ENCODE measurements at places on chromosomes 3 and 15.

GRCh38 chr15:66907826-66908743 lies 157.3 kb upstream of the SMAD3 start:
- peak; percentile 83 for DNase-seq

DNA sequence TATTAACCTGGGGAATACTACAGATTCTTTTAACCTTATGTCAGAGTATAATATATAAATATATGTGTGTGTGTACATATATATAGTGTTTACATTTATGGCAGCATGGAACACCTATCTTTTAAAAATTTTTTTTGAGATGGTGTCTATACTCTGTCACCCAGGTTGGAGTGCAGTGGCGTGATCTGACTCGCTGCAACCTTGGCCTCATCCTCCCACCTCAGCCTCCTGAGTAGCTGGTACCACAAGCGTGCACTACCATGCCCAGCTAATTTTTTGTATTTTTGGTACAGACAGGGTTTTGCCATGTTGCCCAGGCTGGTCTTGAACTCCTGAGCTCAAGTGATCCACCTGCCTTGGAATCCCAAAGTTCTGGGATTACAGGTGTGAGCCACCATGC lies 18.5 kb upstream of the ERICH6 start:
- DNase-seq, result no peak

GRCh38 chr3:53939813-53940212 lies 48.2 kb upstream of the SELENOK start:
- DNase-seq, result no peak

DNA sequence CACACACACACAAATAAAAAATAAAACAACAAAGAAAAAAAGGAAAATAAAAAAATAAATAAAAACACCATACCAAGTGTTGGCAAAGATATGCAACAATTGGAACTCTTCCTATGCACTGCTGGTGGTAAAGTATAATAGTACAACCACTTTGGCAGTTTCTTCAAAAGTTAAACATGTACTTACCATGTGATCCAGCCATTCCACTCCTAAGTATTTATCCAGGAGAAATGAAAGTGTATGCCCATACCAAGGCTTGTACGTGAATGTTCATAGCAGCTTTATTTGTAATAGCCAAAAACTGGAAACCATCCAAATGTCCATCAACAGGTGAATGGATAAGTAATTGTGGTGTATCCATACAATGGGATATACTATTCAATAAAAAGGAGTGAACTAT lies 17.0 kb downstream of the WDR93 start:
- no peak for DNase-seq

DNA sequence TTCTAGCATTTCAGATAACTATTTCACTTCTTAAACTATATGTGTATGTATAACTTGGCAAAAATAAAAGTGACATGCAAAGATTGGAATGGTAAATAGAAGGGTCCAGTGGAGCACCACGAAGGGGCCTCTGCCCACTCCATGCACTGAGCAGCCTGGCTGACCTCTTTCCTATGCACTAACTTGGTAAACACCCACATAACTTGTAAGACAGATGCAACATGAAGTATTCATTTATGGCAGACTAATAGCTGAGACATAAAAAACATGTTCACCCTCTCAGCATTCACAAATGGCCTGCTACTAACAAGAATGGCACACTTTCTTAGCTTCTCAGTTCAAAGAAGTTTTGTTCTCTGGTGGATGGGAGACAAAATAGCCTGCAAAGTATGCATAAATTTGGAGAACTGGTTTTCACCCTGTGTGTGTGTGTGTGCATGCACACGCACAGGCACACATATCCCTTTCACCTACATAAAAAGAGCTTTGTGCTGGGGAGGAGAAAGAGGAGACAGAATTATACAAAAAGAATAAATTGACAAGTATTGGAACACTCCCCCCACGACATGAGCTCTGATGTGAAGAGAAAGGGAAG lies 26.5 kb upstream of the RYK start:
- DNase-seq, result no peak

DNA sequence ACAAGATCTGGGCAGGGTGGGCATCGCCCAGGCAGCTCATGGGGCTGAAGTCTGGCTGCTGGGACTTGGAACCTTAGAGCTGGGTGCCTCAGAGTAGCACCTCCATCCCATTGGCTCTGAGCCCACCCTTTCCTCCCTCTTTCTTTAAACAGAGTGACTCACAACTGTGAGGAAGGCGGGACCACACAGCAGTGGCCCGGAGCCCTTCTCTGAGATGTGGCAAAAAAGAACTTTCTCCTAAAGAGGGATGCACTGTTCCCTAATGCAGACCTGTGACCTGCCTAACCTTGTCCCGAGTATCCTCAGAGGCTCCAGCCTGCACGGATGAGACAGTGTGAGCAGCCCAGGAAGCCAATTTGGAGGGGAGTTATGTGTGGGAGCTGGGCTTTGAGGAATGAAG lies 23.6 kb downstream of the PRR20G start:
- no peak for DNase-seq

Data from suppressor macrophage treated with lipopolysaccharide for 4 hours (primary cell).